ENCODE measurements at places on chromosomes 12 and 14.

- H3K27ac ChIP-seq: no peak overlapping the region
- no peak overlapping the region for H3K4me3 ChIP-seq
- H3K4me1 ChIP-seq: peaks cover 17% of the 10 kb centered on the region
- H3K27me3 ChIP-seq: no peaks in the 10 kb centered on the region
These were observed 40.2 kb downstream of the ETV6 start for GRCh38 chr12:11689591-11690186.

DNA sequence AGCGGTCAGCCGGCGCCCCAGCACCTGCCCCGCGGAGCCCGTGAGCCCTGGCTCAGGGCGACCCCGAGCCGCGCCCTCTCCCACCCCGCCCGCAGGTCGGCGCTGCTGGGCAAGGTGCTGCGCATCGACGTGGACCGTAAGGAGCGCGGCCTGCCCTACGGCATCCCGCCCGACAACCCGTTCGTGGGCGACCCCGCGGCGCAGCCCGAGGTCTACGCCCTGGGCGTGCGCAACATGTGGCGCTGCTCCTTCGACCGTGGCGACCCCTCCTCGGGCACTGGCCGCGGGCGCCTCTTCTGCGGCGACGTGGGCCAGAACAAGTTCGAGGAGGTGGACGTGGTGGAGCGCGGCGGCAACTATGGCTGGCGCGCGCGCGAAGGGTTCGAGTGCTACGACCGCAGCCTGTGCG, 14.4 kb downstream of the HHIPL1 start:
- no peaks in the 10 kb centered on the region for H3K36me3 ChIP-seq
- no peak overlapping the region for H3K4me3 ChIP-seq
- H3K4me1 ChIP-seq: no peaks in the 10 kb centered on the region
- no peak for DNase-seq
- no peak overlapping the region for H3K27ac ChIP-seq

DNA sequence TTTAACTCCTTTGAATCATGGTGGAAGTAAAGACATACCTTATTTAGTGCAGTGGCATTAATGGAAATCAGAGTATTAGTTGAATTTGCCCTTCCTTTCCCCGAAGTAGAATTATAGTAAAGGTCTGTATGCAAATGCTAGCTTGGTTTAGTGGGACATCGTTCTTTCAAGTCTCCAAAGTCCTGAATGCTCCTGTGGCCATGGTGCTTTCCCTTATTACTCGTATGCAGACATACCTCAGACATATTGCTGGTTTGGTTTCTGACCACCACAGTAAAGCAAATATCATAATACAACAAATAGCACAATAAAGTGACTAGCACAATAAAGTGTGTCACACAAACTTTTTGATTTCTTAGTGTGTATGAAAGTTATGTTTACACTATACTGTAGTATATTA, 52.3 kb downstream of the MNAT1 start:
- H3K4me1 ChIP-seq: no peaks in the 10 kb centered on the region
- H3K27ac ChIP-seq: no peak overlapping the region
- no peak for DNase-seq
- no peak overlapping the region for H3K4me3 ChIP-seq

- no peak overlapping the region for H3K27ac ChIP-seq
- H3K4me3 ChIP-seq: no peak overlapping the region
- H3K27me3 ChIP-seq: no peaks in the 10 kb centered on the region
- DNase-seq: no peak
- no peaks in the 10 kb centered on the region for H3K36me3 ChIP-seq
These were observed 1206.6 kb upstream of the TMEM132C start for GRCh38 chr12:127060310-127060847.

GRCh38 chr12:54975272-54975671, 9.3 kb downstream of the TESPA1 start:
- no peaks in the 10 kb centered on the region for H3K36me3 ChIP-seq
- no peaks in the 10 kb centered on the region for H3K27me3 ChIP-seq
- H3K4me1 ChIP-seq: no peaks in the 10 kb centered on the region
- no peak for DNase-seq
- H3K27ac ChIP-seq: no peak overlapping the region

DNA sequence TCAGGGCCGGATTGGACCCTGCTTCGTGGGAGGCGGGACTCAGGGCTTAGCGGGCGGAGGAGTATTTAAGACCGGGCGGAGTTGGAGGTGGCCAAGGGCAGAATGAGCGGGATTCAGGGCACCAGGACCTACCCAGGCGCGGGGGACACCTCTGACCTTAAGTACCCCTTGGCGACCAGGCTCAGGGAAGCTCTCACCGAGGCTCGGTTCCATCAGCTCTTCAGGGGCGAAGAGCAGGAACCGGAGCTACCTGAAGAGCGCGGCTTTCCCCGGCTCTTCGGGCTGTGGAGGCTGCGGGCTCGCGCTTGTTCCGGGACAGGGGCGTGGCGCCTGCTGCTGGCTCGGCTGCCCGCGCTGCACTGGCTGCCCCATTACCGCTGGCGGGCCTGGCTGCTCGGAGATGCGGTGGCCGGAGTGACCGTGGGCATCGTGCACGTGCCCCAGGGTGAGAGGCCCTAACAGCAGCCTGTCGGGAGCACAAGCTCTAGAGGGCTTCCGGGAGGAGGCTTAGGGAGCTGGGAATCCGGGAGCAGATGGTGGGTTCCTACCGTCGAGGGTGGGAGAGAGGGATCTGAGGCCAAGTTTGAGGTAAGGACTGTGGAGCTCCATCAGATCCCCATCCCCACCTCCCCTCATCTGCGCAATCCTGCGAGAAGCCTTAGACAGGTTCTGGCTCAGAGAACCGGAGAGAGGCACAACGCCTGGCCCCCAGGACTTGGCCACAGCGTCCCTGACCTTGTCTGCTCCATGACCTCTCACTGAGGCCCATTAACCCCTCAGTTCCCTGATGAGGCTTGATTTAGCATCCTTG, 8.4 kb downstream of the ARHGEF25 start:
- H3K27ac ChIP-seq: no peak overlapping the region
- H3K4me1 ChIP-seq: no peaks in the 10 kb centered on the region
- H3K36me3 ChIP-seq: no peaks in the 10 kb centered on the region
- H3K4me3 ChIP-seq: no peak overlapping the region
- DNase-seq: no peak

GRCh38 chr12:1619587-1619986, 9.4 kb upstream of the WNT5B start:
- peak; percentile 78 for DNase-seq
- no peaks in the 10 kb centered on the region for H3K36me3 ChIP-seq
- H3K4me1 ChIP-seq: no peaks in the 10 kb centered on the region
- no peaks in the 10 kb centered on the region for H3K27me3 ChIP-seq
- no peak overlapping the region for H3K27ac ChIP-seq

DNA sequence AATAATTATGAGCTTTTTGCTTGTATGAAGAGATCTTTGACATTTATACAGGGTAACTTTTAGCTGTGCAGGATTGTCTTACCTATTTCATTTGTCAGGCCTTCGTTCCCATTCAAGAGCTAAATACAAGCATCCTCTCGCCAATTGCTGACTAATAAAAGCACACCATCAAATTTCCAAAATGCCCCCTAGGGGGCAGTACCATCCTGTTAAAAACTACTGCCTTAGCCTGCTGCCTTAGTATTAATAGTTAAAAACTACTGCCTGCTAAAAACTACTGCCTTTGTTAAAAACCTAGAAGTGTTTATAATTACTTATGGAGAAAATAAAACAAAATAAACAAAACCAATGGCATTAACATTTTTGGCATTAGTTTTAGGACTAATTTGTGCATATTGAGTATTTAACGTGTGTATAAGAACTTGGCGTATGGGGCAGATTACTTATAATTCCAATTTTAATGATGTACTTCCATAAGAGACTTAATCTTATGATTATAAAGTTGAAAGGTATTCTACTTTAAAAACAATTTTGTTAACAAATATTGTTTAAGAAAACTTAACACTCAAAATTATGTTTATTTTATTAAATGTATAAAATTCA, 3.0 kb upstream of the IFI27L2 start:
- peak; percentile 75 for DNase-seq
- H3K27me3 ChIP-seq: no peaks in the 10 kb centered on the region

DNA sequence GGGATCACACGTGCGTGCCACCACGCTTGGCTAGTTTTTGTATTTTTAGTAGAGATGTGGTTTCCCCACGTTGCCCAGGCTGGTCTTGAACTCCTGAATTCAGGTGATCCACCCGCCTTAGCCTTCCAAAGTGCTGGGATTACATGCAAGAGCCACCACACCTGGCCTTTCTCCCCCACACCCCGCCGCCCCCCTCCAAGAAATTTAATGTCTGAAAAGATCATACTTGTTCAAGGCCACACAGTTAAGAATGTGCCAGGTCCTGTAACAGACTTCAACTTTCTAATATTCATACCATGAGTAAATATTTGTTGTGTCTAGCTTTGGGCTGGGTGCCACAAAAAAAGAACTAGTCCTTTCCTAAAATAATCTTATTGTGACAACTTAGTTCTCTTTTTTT, 9.1 kb downstream of the GATC start:
- H3K27me3 ChIP-seq: no peaks in the 10 kb centered on the region
- no peak for DNase-seq
- H3K36me3 ChIP-seq: peaks cover 44% of the 10 kb centered on the region
- no peak overlapping the region for H3K4me3 ChIP-seq
- H3K4me1 ChIP-seq: no peaks in the 10 kb centered on the region

DNA sequence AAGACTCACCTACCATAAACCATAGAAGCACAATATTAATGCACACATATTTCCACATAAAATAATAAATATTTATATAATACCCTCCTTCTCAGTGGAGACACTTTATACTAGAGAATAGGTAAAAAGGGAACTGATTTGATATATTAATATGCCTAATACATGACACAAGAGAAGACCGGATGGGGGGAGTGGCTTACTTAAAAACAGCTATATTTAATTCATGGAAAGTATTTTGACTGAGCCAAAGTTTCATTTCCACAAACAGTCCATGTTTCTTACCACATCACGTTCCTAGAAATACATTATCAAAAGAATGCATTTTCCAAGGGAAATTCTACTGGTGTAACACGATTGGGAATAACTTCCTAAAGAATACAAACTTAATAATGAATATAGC, 63.4 kb downstream of the ITPR2 start:
- no peaks in the 10 kb centered on the region for H3K27me3 ChIP-seq
- no peak overlapping the region for H3K4me3 ChIP-seq
- H3K36me3 ChIP-seq: no peaks in the 10 kb centered on the region
- no peak overlapping the region for H3K27ac ChIP-seq
- DNase-seq: no peak

DNA sequence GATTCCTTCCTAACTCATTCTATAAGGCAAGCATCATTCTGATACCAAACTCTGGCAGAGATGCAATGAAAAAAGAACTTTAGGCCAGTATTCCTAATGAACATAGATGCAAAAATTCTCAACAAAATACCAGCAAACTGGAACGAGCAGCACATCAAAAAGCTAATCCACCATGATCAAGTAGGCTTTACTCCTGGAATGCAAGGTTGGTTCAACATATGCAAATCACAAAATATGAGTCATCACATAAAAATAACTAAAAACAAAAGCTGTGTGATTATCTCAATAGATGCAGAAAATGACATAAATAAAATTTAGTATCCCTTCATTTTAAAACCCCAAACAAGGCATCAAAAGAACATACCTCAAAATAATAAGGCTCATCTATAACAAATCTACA, 98.9 kb downstream of the ACSS3 start:
- no peaks in the 10 kb centered on the region for H3K27me3 ChIP-seq
- H3K4me1 ChIP-seq: no peaks in the 10 kb centered on the region
- H3K36me3 ChIP-seq: peaks cover 32% of the 10 kb centered on the region
- DNase-seq: no peak
- no peak overlapping the region for H3K4me3 ChIP-seq

- H3K36me3 ChIP-seq: no peaks in the 10 kb centered on the region
- no peak for DNase-seq
- H3K27me3 ChIP-seq: no peaks in the 10 kb centered on the region
- H3K4me1 ChIP-seq: no peaks in the 10 kb centered on the region
- no peak overlapping the region for H3K27ac ChIP-seq
These were observed 477.5 kb downstream of the RMST start for GRCh38 chr12:97940105-97940504.

DNA sequence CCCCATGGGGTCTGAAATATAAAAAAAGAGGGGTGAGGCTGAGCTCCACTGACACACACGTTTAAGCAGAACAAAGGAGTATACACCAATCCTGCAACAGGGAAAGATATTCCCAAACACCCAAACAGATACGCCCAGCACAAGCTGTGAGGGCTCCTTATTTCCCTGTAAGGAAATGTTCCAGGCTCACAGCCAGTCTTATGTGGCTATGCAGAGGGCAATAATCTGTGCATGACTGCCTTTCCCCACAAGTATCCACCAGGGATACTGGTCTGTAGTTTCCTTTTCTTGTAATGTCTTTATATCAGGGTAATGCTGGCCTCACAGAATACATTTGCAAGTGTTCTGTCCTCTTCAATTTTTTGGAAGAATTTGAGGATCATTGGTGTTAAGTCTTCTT, 141.7 kb upstream of the DAAM1 start:
- no peaks in the 10 kb centered on the region for H3K27me3 ChIP-seq
- H3K4me3 ChIP-seq: no peak overlapping the region
- H3K27ac ChIP-seq: no peak overlapping the region
- no peaks in the 10 kb centered on the region for H3K4me1 ChIP-seq
- DNase-seq: no peak

DNA sequence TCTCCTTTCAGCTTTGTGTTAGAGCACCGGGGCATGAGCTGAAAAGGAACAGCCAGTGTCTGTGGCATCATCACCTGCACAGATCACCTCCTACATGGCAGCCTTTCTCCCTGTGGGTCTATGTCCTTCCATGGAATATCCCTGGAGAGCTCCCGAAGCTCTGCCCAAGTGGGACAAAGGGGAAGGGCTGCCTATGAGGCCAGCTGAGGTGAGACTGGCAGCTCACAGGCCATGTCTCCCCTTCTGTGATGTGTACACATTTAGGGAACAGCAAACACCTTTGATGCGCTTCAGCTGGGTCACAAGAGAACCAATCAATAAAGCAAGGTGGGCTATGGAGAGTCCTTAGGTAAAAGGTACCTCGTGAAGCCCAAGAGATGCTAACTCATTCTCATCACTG, 4.1 kb downstream of the PROX2 start:
- H3K27me3 ChIP-seq: no peaks in the 10 kb centered on the region
- H3K4me1 ChIP-seq: peaks cover 6% of the 10 kb centered on the region
- no peak for DNase-seq
- H3K36me3 ChIP-seq: no peaks in the 10 kb centered on the region
- H3K27ac ChIP-seq: no peak overlapping the region

- no peaks in the 10 kb centered on the region for H3K27me3 ChIP-seq
- no peaks in the 10 kb centered on the region for H3K36me3 ChIP-seq
- no peak overlapping the region for H3K4me3 ChIP-seq
- H3K4me1 ChIP-seq: no peaks in the 10 kb centered on the region
These were observed 104.7 kb downstream of the PRKCH start for GRCh38 chr14:61426048-61426447.

GRCh38 chr14:94330857-94331256, 7.7 kb upstream of the SERPINA6 start:
- no peaks in the 10 kb centered on the region for H3K27me3 ChIP-seq
- H3K36me3 ChIP-seq: no peaks in the 10 kb centered on the region
- no peak overlapping the region for H3K27ac ChIP-seq
- peak; percentile 49 for DNase-seq
- H3K4me1 ChIP-seq: no peaks in the 10 kb centered on the region
- no peak overlapping the region for H3K4me3 ChIP-seq

- H3K27ac ChIP-seq: no peak overlapping the region
- H3K36me3 ChIP-seq: no peaks in the 10 kb centered on the region
- no peaks in the 10 kb centered on the region for H3K4me1 ChIP-seq
- no peak overlapping the region for H3K4me3 ChIP-seq
These were observed 193.3 kb downstream of the PHLDA1 start for GRCh38 chr12:75838309-75838708.

- H3K27me3 ChIP-seq: no peaks in the 10 kb centered on the region
- H3K4me1 ChIP-seq: peaks cover 18% of the 10 kb centered on the region
- no peak overlapping the region for H3K4me3 ChIP-seq
These were observed 22.4 kb upstream of the RNU6-8 start for GRCh38 chr14:32225378-32225920.

Measured in right atrium auricular region (tissue), 2 donors.